ENCODE measurements at places on chromosomes 7 and 10.

DNA sequence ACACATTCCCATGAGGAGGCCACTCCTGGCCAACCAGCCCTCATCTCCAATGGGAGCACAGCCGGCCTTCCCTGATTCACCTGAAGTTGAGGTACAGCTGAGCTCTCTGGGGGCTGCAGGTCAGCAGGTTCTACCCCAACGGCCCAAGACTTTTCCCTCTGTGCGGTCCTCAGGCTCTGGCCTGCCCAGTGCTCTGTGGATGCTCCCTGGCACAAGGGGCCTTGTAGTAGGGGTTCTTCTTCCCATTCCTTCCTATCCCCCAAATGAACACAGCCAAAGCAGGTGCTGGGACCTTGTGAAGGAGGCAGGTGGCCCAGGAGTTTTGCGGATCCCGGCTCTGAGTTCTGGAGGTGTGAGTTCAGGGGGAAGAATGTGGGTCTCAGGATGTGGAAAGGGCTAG is 72.2 kb downstream of the PLXNA4 start:
- DNase-seq = no peak

GRCh38 chr10:71554671-71555070 is 158.0 kb downstream of the CDH23 start:
- no peak for DNase-seq

DNA sequence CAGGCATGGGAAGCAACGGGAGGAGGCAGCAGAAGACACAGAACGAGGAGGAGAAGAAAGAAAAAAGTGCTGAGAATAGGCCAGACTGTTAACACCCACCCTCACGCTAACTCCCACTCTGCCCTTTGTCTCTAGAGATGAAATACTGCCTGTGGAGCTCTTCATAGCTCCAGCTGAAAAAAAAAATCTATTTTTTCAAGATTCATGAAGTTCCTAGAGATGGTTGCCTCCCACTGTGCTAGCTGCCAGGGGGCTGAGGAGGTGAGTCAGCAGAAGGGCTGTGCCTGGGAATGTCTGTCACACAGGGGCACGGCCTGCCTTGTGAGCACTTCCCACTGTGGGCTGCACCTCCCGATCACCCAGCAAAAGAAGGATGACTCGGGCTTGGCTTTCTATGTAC is 144.5 kb downstream of the RNF216 start:
- DNase-seq = no peak

DNA sequence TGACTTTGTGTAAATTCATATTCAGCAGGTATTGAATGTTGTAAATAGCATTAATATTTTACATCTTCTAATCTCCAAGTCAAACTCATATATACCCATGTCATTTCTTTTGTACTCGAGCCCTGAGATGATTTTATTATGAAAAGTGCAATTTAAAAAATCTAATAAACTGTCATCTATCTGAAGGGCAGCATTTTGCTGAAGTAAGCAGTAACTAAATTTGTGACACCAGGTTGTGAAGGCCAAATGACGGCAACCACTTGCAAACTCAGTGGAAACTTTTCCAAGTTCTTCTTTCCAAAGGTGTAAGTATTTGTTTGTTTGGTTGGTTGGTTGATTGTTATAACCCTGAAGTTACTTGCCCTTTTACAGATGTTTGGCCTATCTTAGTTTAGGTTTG is 188.3 kb downstream of the GPR37 start:
- no peak for DNase-seq

DNA sequence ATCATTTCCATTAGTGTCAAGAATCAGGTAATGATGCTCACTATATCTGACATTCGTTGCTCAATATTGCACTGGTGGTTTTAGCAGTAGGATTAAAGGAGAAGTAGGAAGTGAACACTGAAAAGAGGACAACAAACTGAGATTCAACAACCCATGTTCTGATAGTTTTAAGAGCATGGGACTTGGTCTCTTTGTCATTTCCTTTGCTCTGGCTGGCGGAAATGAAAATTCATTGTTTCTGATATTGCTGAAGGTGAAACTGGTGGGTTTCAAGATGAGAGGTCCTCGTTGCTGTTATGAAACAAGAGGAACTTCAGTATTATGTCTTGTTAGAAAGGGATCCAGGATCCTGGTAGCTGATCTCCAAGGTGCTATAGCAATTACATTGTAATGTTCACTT is 129.0 kb downstream of the DNAH11 start:
- DNase-seq = no peak

DNA sequence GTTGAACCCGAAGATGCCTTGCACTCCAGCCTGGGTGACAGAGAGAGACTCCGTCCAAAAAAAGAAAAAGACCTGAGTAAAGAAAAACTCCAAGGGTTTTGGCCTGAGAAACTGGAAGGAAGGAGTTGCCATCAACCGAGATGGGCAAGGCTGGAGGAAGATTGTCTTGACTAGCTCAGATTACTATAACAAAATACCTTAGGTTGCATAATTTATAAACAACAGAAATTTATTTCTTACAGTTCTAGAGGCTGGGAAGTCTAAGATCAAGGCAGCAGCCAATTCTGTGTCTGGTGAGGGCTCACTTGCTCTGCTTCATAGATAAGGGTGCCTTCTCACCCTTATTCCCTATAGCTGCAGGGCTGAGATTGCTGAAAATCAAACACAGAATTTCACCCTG is 91.2 kb downstream of the CUL2 start:
- no peak for DNase-seq

DNA sequence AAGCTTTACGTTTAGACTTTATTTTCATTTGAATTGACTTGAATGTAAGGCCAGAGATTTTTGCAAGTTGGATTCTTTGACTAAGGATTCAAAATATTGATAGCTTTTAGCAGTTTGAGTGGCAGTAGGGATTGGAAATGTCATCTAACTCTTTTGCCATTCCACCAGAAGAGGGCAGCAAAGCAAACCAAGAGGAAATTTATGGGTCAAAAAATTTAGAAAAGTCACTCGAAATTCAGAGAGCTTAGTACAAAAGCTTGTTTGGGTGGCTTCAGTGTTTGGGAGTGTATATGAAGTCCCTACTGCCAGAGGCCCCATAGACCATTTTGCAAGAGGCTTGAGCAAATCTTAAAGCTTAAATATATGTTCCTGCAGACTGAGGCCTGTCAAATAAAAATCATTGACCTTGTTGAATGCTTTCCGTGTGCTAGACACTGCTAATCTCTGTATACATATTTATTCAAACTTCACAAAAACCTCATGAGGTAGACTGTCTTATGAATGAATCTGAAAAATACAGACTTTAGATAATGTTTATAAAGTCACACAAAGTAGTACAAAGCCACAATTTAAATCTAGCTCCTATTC is 44.6 kb upstream of the RSBN1L start:
- DNase-seq = no peak

DNA sequence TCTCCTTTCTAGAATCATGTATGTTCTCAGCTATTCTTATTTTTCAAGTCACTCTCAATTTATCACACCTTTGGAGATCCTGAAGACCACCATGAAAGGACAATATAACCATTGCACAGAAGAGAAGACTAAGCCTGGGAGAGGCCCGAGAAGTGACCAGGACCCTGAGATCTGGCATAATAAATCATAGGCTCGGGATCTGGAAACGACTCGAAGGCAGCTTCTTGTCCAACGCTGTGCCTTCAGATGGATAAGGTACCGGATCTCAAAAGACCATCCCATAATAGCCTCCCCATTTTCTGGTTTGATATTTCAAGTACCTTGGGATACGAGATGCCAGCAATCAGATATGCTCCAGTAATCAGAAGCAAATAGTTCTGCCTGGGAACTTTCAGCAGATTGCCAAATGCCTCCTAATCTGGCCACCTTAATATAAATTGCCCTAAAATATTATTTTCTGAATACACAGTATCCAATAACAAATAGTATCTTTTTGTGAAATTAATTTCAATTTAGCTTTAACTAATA is 179.2 kb upstream of the ZMIZ1 start:
- DNase-seq = no peak

DNA sequence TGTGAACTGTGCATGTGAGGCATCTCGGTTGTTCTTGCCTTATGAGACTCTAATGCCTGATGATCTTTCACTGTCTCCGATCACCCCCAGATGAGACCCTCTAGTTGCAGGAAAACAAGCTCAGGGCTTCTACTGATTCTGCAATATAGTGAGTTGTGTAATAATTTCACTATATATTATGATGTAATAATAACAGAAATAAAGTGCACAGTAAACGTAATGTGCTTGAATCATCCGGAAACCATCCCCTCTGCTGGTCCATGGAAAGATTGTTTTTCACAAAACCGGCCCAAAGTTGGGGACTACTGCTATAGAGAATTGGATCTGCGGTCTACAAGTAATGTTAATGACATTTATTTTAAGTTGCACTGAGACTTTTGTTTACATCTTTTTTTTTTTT is 126.7 kb downstream of the TPST1 start:
- no peak for DNase-seq

GRCh38 chr10:78645169-78645686 is 423.5 kb upstream of the ZMIZ1 start:
- no peak for DNase-seq

Data from activated CD8-positive, alpha-beta memory T cell treated with anti-CD3 and anti-CD28 coated beads for 48 hours (primary cell).